NCI-H524 (cell line): ENCODE measurements at places on chromosomes 12 and 14.
A peak's percentile ranks its signal among the peaks of the same experiment; 100 is the strongest.

GRCh38 chr12:131850856-131851559, 22.8 kb downstream of the MMP17 start:
- peak; percentile 34 for DNase-seq

- no peak for DNase-seq
These were observed 119.8 kb downstream of the TBX5 start for GRCh38 chr12:114286145-114286544.

- DNase-seq: peak; percentile 15
These were observed 5.7 kb upstream of the SLC38A4 start for GRCh38 chr12:46831335-46832129.

- peak; percentile 53 for DNase-seq
These were observed 3.1 kb downstream of the CCND2 start for GRCh38 chr12:4276524-4277204.

- peak; percentile 93 for DNase-seq
These were observed 376.9 kb downstream of the GALC start for GRCh38 chr14:87615822-87616679.

DNA sequence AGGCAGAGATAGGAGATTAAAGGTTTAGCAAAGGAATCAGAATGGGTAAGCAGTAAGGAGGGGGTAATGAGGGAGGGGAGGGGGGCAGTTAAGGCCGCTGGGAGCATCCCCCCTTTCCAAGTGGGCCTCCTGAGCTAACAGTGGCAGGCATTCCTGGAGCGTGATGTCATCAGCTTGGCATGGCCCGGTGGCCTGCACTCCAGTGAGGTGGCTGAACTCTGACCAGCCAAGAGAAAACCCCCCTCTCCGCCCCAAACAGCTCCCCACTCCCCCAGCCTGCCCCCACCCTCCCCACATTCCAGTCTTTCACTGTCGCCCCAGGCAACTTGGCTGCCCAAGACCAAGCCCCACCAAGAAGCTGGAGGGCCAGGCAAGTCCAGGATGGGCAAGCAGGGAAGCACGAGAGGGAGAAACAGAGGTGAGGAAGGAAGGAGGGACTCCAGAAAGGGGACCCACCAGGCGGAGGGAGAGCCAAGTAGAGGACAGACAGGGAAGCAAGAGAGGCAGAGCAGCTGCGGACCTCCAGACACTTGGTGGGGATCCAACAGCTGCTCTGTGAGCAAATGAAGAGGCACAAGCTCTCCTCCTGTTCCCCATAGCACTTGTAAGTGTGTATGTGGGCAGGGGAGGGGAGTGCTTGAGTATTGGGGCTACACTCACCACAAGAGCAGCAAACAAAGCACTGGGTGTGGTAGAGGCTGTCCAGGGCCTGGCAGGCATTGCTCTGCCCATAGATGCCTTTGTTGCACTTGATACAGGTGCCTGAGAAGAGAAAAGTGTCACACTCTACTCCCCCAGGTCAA, 4.5 kb downstream of the AJUBA start:
- DNase-seq: peak; percentile 46
